Thymus (tissue), 14 donors: ENCODE measurements at places on chromosomes 3 and 15. TPM values are rescaled to one million over a fixed set of nuclear protein-coding genes. Genes with fewer than 3 reads are reported as not detected.

DNA sequence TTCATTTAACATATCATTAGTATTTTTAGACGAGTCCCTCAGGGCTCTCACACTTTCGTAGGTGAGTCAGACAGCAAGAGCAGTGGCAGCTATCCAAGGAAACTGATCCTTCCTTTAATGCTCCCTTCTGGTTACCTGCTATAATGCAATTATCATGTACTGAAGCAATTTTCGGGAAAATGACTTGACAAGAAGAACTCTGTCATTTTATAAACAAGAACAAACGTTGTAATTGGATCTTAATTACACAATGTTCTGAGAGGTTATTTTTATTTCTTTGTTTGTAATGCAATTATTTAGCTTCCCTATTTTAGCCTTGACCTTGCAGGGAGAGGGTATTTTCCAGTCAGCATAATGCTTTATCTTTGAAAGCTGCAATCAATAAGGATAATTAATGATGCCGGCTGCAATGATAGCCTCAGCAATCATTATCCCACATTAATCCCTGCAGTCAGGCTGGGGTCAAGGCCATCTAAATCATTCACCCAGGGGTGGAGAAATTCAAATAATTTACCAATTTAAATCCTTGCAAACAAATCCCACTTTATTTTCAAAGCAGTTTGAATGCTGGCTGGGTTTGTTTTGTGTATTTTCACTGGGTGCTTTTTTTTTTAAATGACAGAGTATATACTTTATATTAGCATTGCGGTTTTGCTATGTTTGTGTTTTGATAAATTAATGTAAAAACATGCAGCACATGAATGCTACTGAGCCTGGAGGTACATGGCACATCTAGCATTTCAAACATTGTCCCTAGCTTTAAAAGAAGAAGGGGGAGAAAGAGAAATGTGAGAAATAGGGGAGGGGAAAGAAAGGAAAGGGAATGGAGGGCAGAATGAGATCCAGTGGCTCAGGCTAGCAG is 249.9 kb downstream of the SHOX2 start:
- no peak for DNase-seq
- no peaks in the 10 kb centered on the region for H3K36me3 ChIP-seq
- H3K27ac ChIP-seq: no peak overlapping the region
- no peaks in the 10 kb centered on the region for H3K4me1 ChIP-seq
- H3K27me3 ChIP-seq: no peaks in the 10 kb centered on the region

The CLDN11 gene
- total RNA-seq: 0.47 TPM

GRCh38 chr15:37108381-37109167 is 8.2 kb upstream of the MEIS2 start:
- H3K36me3 ChIP-seq: no peaks in the 10 kb centered on the region
- peaks cover 93% of the 10 kb centered on the region for H3K27me3 ChIP-seq
- no peak overlapping the region for H3K4me3 ChIP-seq
- no peak overlapping the region for H3K27ac ChIP-seq
- no peaks in the 10 kb centered on the region for H3K4me1 ChIP-seq
- no peak for DNase-seq

- DNase-seq: peak; percentile 42
- peak overlapping the region; percentile 95 for H3K27ac ChIP-seq
- H3K4me1 ChIP-seq: peaks cover 9% of the 10 kb centered on the region
- peak overlapping the region; percentile 91 for H3K4me3 ChIP-seq
- peaks cover 2% of the 10 kb centered on the region for H3K36me3 ChIP-seq
- no peaks in the 10 kb centered on the region for H3K27me3 ChIP-seq
Observed at GRCh38 chr15:50685976-50686468, 575 bp downstream of the TRPM7 start.

The EPHB3 gene
- total RNA-seq: 1.3 TPM

The GPR27 gene
- total RNA-seq: 0.05 TPM

- no peaks in the 10 kb centered on the region for H3K4me1 ChIP-seq
- H3K27me3 ChIP-seq: no peaks in the 10 kb centered on the region
- no peaks in the 10 kb centered on the region for H3K36me3 ChIP-seq
- no peak overlapping the region for H3K4me3 ChIP-seq
- DNase-seq: no peak
- H3K27ac ChIP-seq: no peak overlapping the region
Observed at GRCh38 chr3:117181222-117181621, 471.6 kb downstream of the TUSC7 start.

DNA sequence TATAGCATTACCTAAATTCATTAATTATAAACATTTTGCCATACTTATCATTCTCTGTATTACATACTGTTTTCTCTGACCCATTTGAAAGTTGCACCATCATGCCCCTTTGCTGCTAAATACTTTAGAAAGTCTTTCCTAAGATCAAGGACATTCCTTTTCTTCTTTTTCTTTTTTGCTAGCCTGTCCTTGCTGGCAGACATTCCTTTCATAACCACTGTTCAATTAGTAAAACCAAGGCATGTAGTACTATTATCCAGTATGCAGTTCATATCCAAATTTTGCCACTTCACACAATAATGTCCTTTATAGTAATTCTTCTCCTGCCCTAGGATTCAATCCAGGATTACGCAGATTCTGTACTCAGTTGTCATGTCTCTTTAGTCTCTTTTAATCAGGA is 321.0 kb upstream of the C2CD4B start:
- H3K27ac ChIP-seq: no peak overlapping the region
- DNase-seq: no peak
- H3K4me1 ChIP-seq: no peaks in the 10 kb centered on the region
- H3K4me3 ChIP-seq: no peak overlapping the region
- H3K27me3 ChIP-seq: no peaks in the 10 kb centered on the region
- H3K36me3 ChIP-seq: no peaks in the 10 kb centered on the region

- DNase-seq: no peak
- H3K27ac ChIP-seq: no peak overlapping the region
- H3K4me3 ChIP-seq: no peak overlapping the region
- H3K27me3 ChIP-seq: peaks cover 60% of the 10 kb centered on the region
Observed at GRCh38 chr3:139537795-139538621, 1.5 kb downstream of the RBP1 start.

The PRTG gene
- 0.99 TPM for total RNA-seq

DNA sequence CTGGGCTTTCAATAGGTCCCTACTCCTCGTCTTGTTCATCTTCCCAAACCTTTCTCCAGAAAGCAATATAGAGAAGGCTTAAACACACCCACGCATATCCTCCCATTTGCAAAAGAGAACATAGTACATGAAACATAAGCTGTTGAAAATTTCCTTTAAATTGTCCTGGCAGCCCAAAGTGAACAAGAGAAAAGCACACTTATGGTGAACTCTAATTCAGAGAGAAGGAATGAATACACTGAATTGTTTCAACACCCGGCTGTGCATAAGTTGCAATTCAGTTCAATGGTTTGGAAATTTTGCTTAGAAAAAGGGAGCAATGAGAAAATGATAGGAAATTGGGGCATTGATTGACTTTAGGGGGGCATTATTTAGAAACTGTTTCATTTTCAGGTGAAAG is 202.6 kb downstream of the TIGIT start:
- no peak for DNase-seq
- no peaks in the 10 kb centered on the region for H3K4me1 ChIP-seq
- H3K36me3 ChIP-seq: no peaks in the 10 kb centered on the region
- no peak overlapping the region for H3K27ac ChIP-seq
- no peak overlapping the region for H3K4me3 ChIP-seq
- H3K27me3 ChIP-seq: no peaks in the 10 kb centered on the region

The CIP2A gene
- total RNA-seq: 21.4 TPM

The AGTR1 gene
- total RNA-seq: 0.61 TPM

GRCh38 chr3:106347350-106347749 is 478.5 kb upstream of the CBLB start:
- H3K27ac ChIP-seq: no peak overlapping the region
- no peaks in the 10 kb centered on the region for H3K36me3 ChIP-seq
- H3K4me1 ChIP-seq: no peaks in the 10 kb centered on the region
- no peak overlapping the region for H3K4me3 ChIP-seq

- no peaks in the 10 kb centered on the region for H3K36me3 ChIP-seq
- no peak for DNase-seq
- no peaks in the 10 kb centered on the region for H3K27me3 ChIP-seq
- H3K4me3 ChIP-seq: no peak overlapping the region
Observed at GRCh38 chr3:168981396-168981795, 682.1 kb downstream of the MECOM start.

DNA sequence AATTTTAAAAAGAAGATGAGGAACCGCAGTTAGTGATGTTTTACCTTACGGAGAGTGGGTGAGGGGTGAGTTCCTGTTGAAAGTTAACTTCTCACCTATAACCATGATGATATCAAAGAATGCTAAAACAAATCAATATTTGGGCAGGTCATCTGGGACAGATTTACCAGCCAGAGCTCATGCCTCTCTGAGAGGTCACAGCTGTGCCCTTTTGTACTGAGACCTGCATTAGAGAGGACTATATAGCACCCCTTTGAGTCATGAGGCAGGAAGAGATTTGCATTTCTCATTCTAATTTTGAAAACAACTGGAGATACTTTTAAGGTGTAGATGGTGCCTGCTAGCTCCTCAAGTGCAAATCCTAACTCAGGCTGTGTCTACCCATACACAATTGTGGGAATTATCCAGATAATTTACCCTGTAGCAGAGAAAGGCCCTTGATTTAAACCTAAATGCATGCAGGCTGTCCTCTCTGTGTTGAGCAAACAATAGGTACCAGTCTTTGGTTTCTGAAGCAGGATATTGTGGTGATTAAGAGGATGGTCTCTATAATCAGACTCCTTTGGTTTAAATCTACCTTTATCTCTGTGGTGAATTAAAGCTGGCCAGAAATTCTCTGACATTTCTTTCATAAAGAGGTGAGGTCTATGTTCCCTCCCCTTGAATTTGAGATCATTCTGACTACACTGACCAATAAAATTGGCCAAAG is 5.8 kb upstream of the TM4SF4 start:
- no peak overlapping the region for H3K27ac ChIP-seq
- H3K27me3 ChIP-seq: no peaks in the 10 kb centered on the region
- H3K4me1 ChIP-seq: no peaks in the 10 kb centered on the region
- H3K36me3 ChIP-seq: no peaks in the 10 kb centered on the region

DNA sequence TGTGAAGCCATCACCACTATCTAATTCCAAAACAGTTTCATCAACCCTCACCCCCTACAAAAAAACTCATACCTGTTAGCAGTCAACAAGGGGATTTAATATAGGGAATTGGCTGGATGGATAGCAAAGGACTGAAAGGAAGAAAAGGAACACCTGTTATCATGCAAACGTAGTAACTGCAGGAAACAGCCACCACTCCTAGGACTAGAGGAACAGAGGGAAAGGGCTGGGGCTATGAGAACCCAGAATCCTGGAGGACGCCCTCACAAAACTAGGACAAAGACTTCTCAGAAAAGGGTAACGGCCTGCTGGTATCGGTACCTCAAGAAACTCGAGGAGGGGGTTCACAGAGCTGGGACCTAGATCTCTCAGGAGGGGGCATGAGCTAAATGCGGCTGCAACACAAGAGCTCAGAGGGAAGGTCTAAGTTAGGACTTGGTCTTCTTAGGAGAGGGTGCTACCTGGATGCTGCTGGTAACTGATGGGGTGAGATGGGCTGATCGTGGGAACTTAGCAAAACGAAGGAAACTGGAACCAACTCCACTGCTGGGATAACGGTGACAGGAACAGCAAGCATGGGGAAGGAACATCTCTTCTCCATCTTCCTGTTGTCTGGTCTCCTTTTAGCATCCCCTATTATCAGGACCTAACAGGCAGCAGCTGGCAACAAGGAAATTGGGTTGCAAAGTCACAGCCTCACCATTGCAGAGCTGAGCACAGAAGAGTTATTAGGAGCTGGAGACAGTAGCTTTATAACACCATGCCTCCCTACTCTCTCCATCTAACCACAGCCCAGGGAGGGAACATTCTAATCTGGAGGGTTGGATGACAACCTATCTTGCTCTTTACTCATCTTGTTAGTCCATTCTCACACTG is 147.7 kb downstream of the UACA start:
- no peaks in the 10 kb centered on the region for H3K36me3 ChIP-seq
- H3K27ac ChIP-seq: no peak overlapping the region
- H3K4me1 ChIP-seq: no peaks in the 10 kb centered on the region
- no peak for DNase-seq

DNA sequence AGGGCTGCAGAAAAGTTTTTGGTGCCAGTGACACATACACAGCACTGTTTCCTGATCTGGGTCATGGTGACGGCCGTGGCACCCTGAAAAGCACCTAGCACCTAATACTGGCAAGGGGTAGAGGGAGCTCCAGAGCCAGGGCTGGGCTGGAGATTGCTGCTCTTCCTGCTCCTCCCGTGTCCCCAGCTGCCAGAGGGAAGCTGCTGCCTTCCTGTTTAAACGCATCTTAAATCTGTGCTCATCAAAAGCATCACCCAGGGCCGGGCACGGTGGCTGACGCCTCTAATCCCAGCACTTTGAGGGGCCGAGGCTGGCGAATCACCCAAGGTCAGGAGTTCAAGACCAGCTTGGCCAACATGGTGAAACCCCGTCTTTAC is 156.7 kb upstream of the MEF2A start:
- DNase-seq: no peak
- H3K36me3 ChIP-seq: no peaks in the 10 kb centered on the region

- no peaks in the 10 kb centered on the region for H3K36me3 ChIP-seq
- no peaks in the 10 kb centered on the region for H3K27me3 ChIP-seq
- DNase-seq: no peak
- no peak overlapping the region for H3K4me3 ChIP-seq
- H3K4me1 ChIP-seq: no peaks in the 10 kb centered on the region
- H3K27ac ChIP-seq: no peak overlapping the region
Observed at GRCh38 chr3:14915636-14916222, 31.7 kb upstream of the NR2C2 start.
